Amygdala (tissue), 56 donors: ENCODE measurements at places on chromosomes 2 and 18.

DNA sequence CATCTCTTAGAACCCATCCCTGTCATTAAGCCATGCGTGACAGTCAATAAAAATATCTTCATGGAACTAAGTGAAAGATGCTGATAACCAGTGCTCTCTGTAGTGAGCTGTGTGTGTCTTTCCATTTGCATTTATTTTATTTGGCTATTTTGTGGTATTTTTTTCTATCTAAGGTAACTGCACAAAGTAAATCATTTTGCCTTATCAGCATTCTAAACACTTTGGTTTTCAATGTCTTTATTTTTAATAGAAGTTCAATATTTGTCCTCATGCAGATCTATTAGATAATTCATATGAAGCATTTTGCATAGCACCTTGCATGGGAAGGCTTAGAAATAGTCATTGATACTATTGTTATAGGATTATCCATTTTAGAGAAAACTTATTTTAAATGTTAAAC lies 163.6 kb upstream of the TANK start:
- no peak for DNase-seq

GRCh38 chr2:176643646-176644045 lies 374.4 kb downstream of the MTX2 start:
- no peak for DNase-seq

GRCh38 chr18:72940509-72940908 lies 72.7 kb upstream of the NETO1 start:
- no peak for DNase-seq

- no peak for DNase-seq
These were observed 1140.6 kb upstream of the LRRTM1 start for GRCh38 chr2:81445176-81445575.

GRCh38 chr2:96819128-96819875 lies 3.2 kb downstream of the CNNM3 start:
- no peak for DNase-seq

DNA sequence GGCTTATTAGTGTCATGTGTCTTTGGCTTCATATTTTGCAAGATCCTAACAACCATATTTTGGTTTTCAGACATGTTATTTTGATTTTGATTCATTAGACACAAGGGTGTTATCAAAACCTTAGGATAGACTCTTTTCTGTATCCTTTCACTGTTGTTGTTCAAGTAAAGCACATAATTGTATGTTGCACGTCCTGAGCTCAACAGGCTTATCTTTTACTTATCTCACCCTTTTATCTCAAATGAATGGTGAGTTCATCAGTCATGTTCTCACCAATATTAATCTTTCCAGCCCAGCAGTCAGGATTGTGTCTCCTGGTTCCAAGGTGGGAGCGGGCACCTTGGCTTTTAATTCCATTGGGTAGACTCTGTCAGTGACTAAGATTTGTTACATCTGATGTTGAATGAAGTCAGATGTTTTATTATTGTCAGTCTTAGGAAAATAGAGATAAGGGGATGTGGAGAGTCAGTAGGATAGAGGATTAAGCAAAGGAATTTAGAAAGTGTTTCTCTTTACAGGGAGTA lies 11.9 kb downstream of the GPN1 start:
- DNase-seq, result no peak

DNA sequence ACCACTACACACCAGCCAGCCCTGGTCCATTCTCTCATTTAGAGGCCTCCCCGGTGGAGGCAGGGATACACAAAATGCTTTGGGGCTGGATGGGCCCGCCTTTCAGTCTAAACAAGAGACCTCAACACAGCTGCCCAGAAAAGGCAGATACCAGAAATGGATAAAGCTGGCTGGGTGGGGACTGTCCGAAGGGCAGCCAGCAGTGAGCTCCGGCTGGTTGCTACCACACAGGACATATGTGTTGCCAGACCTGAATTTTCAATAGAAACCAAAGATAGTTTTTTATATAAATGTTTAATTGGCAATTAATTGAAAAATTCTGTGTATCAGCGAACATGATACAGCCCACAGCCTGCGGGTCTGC lies 1.4 kb downstream of the GPBAR1 start:
- DNase-seq, result no peak

GRCh38 chr18:5630057-5630899 lies 86.5 kb upstream of the EPB41L3 start:
- peak; percentile 64 for DNase-seq

- peak; percentile 66 for DNase-seq
These were observed 2.4 kb upstream of the LDLRAD4 start for GRCh38 chr18:13216092-13216582.

DNA sequence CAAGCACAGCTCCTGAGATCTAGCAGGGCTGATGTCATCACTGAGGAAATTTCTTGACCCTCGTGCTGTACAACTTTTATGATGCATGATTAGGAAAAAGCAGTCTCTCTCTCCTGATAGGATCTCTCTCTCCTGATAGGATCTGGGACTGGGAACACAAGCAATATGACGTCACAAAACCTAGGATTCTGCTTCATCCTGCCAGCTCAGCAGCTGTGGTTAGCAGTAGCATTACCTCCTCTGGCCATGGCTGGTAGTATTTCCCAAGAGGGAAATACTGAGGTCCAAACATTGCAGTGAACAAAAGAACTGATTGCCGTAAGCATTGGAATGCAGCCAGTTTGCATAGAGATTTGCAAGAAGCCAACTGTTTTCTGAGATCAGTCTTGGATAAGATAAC lies 521.2 kb upstream of the POU3F3 start:
- DNase-seq, result no peak

GRCh38 chr18:61784834-61785233 lies 108.0 kb downstream of the RNF152 start:
- no peak for DNase-seq

- no peak for DNase-seq
These were observed 6.7 kb upstream of the SALL3 start for GRCh38 chr18:78972930-78973331.

DNA sequence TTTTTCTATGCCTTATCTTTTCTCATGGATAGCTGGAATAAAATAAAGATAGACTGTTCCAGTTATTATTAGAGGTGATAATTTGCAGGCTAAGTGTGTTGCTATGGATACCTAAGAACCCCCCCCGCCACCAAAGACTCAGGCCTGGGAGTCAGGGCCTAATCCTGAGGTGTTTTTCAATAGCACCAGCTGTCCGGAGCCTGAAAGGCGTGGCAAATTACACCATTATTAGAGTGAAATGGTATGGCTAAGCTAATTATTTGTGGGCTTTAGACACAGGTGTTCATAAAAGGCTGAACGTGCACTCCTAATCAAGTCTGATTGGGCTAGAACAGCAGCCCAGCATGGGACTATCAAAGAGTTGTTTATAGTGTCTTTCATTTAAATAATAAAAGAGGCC lies 293.2 kb upstream of the DCC start:
- DNase-seq, result no peak

DNA sequence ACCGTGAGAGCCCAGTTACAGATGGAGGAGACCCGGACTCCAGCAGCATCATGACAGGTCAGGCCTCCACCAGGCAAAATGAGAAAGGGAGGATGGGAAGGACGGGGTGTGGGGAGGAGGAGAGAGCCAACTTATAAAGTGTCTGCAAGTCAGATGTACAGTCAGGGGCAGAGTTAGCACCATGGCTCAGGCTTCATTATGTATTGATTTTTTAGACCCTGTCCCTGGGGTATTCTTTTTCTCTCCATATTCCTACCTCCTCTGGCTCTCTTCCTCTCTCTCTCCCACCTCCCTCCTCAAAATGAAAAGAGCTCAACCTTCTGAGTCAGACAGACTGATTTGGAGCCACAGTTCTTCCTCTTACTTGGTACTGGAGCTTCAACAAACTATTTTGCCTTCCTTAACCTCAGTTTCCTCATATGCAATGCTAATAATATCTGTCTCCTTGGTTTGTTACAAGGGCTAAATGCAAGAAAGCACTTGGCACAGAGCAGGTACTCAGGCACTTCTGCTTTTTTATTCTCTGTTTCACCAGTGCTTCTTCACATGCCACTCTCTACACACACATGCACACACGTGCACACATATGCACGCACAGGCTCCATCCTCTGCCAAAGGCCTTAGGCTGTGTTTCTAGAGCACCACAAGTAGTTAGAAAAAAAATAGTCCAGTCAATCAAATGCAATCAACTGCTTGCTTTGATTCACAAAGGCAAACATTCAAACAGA lies 92.3 kb upstream of the PKDCC start:
- no peak for DNase-seq
